ENCODE measurements at places on chromosomes 7 and 10.

GRCh38 chr10:89836840-89837164 lies 135.4 kb downstream of the KIF20B start:
- no peak for DNase-seq

GRCh38 chr10:125043841-125044658 lies 102.1 kb downstream of the ZRANB1 start:
- DNase-seq: no peak

GRCh38 chr7:130356876-130357611 lies 12.4 kb downstream of the CPA5 start:
- DNase-seq: no peak

- no peak for DNase-seq
Measured at GRCh38 chr7:2729031-2729892, 41.3 kb downstream of the AMZ1 start.

- DNase-seq: no peak
Measured at GRCh38 chr10:43622038-43622437, 15.8 kb downstream of the ZNF485 start.

- DNase-seq: no peak
Measured at GRCh38 chr7:106365252-106366005, 80.6 kb upstream of the NAMPT start.

DNA sequence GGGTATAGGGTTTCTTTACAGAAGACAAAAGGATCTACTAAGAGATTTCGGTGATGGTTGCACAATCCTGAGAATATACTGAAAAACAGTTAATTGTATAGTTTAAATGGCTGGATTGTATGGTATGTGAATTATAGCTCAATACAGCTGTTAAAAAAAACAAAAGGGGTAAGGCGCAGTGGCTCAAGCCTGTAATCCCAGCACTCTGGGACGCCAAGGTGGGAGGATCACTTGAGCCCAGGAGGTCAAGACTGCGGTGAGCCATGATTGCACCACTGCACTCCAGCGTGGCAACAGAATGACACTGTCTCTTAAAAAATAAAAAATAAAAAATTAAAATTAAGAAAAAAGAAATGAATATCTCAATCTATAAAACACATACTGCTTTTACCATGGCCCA lies 18.5 kb downstream of the ESYT2 start:
- DNase-seq: no peak

DNA sequence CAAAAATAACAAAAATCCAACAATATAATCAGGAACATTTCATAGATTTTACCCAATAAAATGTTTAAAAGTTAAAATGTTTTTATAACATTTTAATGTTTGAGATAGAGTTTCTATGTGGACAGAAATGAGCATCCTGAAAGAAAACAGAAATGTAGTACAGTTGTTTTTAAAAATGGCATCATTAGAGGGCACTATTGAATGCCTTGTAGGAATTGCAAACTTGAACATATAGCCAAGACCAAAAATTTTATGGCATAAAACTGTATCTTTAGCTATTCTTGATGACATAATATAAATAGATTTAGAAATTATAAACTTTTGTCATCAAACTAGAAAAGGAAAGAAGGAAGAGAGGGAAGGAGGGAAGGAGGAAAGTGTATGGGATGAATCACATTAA lies 1372.7 kb downstream of the GATA3 start:
- no peak for DNase-seq

DNA sequence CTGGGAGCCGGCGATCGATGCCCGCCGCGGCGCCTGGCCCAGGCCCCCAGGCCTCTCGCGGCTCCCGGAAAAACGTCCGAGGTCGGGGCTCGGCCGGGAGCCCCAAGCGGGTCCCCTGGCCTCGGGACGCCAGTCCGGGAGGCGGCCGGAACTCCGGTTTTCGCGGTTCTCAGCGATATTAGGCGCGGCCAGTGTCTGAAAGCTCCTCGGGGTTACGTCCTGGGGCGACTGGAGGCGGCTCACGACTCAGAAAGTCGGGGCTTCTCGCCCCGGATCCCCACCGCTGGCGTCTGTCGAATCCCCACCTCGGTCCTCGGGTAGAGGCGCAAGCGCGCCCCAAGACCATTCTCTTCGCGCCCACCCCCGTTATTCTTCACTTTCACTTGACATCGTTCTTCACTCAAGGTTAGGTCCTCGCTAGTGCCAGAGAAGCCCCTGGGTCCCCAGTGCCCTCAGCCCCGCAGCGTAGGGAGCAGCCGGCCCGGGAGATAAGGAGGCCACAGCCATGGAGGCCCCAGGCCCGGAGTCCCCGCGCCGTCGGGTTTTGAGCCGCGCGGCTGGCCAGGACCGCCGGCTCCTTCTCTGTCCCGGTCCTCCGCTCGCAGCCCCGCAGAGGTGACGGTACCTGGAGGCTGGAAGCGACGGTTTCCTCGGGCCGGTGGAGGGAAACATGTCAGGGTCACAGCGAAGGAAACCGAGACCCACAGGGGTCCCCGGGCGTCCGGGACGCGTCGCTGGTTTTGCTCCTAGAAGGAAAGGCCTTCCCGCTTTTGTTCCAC lies 35.2 kb upstream of the EBLN1 start:
- no peak for DNase-seq

GRCh38 chr10:43874984-43875383 lies 226.3 kb upstream of the ZNF32 start:
- DNase-seq: no peak

GRCh38 chr10:95248989-95249388 lies 41.8 kb downstream of the PDLIM1 start:
- no peak for DNase-seq

GRCh38 chr7:130479716-130480400 lies 12.0 kb upstream of the MEST start:
- no peak for DNase-seq

GRCh38 chr10:15346440-15347141 lies 24.5 kb downstream of the FAM171A1 start:
- DNase-seq: no peak

DNA sequence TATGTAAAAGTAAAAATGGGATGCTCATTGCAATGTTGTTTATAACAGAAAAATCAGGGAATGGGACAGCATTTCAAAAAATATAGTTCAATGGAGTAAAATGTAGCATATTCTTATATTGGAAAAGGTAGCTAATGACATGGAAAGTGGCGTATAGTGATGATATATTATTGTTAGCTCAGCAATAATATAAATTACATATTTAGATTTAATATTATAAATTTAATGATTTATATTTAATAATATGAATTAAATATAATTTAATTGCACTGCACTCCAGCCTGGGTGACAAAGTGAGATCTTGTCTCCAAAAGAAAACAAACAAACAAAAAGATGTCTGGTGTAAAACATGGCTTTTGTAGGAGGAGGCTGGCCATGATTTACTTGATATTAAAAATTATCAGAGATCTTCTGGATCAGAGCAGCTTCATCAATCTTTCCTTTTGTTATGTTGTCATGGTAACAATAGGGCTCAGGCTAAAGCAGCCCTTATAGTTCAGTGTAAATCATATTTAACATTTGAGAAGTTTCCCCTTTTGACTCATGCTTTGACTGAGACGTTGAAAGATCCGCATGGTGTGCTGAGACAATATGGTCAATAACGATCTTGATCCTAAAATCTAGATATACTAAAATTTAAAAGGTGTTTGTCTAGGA lies 23.2 kb downstream of the OR6B1 start:
- DNase-seq: no peak

GRCh38 chr7:34612661-34613060 lies 45.4 kb upstream of the NPSR1 start:
- DNase-seq: no peak

- no peak for DNase-seq
Measured at GRCh38 chr7:94890216-94890615, 17.2 kb upstream of the PPP1R9A start.

GRCh38 chr7:121853307-121853706 lies 19.7 kb upstream of the PTPRZ1 start:
- DNase-seq: no peak

- no peak for DNase-seq
Measured at GRCh38 chr7:101937717-101938514, 120.5 kb downstream of the CUX1 start.

DNA sequence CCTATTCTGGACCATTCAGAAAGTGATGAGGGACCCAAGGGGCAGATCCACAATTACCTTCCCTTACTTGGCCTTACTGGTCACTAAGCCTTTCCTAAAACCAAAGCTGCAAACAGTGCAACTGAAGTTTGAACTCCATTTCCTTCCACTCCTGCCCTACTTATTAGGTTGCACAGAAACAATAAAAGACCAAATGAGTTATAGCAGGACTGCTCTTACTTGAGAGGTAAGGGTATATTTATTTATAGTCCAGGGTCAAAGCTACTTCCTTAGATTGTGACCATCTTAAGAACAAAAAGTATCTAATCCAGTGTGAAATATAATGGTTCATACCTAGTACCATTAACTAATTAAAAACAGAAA lies 27.0 kb downstream of the CDK6 start:
- DNase-seq: no peak

DNA sequence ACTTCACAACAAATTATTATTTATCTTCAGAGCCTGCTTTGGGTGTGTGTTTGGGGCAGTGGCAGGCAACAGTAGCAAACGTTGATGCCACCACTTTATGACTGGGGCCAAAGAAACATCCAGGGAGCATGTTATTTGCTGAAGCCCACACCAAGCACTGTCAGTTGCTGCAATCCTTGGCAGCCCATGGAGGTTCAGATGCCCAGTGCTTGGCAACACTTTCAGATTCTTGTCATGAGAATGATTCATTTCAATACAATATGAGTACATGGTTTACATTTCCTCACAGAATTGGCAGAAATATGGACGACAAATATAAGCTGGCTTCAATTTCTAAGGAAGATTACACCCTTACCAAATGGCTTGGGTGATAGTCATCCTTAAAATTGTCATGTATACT lies 46.5 kb upstream of the GLI3 start:
- no peak for DNase-seq

DNA sequence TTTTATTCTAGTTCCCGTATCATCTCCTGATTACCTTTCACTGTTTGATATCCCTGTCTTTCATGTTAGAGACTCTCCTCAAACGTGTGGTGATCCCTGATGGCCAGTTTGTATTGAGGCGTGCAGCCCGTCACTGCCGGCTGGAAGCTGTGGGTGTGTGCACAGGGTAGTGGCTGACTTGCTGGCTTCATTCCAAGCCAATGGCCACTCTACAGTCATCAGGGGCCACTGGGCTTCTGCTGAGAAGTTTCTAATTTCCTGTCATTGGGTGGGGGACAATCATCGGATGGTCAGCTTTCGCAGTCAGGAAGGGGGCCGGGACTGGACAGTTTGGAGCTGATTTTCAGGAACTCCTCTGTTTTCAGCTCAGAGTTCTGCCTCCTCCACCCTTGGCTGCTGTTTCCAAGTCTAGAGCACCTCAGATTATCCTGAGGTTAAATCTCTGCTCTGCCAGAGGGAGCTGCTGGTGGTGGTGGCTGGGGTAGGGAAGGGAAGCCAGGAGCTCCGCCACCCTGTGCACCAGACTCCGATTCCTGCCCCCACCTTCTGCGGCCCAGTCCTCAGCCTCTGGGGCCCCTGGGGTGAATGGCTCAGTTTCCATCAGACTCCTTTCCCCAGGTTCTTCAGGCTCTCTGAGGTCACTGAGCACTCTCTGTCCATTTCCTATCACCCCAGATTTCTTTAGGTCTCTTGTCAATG lies 34.9 kb downstream of the BAIAP2L1 start:
- DNase-seq: no peak

DNA sequence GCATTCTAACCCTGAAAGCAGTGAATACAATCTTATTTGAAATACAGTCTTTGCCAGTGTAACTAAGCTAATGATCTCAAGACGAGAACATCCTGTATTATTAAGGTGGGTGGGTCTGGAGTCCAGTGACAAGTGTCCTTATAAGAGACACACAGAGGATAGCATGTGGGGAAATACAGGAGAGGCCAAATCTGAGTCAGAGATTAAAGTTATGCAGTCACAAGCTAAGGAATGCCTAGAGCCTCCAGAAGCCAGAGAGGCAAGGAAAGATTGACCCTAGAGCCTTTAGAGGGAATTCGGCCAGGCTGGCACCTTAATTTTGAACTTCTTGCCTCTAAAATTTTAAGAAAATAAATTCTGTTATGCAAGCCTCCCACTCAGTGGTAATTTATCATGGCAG lies 87.5 kb upstream of the HGF start:
- no peak for DNase-seq

GRCh38 chr7:47783456-47784223 lies 164.6 kb downstream of the PKD1L1 start:
- DNase-seq: no peak

DNA sequence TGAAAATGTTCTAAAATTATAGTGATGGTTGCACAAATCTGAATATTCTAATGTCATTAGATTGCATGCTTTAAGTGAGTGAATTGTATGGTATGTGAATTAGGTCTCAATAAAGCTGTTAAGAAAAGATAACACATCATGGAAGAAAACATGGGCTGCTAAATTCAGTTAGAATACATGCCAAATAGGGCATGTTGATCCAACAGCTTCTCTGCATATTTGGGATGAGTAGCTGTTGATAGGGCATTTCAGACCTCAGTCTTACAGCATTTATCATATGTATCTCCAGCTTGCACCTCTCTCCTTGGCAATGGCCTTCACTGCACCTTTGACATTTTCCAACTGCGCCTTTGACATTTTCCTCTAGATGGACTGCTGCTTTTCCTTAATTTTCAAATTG lies 13.2 kb downstream of the CREB5 start:
- DNase-seq: no peak

DNA sequence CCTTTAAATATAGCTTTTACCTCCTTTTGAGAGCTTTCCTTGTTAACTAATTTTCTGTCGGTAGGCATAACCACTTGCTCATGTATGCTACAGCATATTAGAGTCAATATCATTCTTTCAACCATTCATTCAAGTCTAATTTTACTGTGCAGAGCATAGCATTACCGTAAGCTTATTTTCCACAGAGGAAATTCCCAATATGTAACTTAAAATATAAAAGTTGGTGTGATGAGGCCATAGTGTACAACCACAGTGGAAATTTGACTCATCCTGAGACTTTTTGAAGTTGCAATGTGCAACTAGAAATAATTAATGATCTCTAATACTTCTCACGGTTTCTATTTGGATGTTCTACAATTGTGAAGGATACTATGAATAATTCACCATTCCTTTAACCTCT lies 80.6 kb upstream of the KLF6 start:
- no peak for DNase-seq

DNA sequence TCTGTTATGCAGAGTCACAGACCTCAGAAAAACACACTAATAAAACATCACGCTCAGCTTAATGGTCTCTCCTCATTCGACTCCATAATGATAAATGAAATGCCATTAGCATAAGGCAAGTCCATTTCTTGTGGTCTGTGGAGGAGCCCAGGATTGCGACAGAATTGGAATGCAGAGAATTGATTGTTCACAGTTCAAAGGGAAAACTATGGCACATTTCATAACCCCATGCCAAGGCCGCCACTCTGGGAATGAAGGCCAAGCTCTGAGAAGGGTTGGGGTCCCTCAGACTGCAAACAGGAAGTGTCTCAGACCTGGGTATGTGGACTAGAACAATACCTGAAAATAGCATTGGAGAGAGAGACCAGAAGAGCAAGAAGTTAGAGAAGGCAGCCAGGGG lies 398.9 kb downstream of the ADRA2A start:
- DNase-seq: no peak

- peak; percentile 77 for DNase-seq
Measured at GRCh38 chr7:129780257-129780973, 168.9 kb downstream of the NRF1 start.

- DNase-seq: no peak
Measured at GRCh38 chr7:73970801-73971229, 57.2 kb upstream of the ELN start.
